ENCODE measurements at places on chromosomes 12 and 14.

DNA sequence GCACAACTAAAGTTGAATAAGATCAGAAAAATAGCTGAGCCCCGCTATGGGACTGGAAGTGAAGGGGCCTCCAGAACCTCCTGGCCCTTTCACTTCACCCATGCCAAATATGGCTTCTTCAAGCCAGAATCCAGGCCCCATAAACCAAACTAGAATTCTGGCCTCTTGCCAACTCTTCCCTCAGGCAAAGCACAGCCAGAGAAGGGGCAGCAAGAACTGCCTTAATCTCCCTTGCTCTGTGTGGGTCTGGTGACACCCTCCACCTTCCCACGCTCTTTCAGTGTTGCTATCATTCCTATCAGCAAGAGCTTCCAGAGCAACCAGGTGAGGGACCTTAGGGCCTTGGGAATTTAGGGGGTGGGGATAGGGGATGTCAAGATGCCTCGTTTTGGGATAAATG lies 3.1 kb upstream of the PNMA1 start:
- DNase-seq: no peak

DNA sequence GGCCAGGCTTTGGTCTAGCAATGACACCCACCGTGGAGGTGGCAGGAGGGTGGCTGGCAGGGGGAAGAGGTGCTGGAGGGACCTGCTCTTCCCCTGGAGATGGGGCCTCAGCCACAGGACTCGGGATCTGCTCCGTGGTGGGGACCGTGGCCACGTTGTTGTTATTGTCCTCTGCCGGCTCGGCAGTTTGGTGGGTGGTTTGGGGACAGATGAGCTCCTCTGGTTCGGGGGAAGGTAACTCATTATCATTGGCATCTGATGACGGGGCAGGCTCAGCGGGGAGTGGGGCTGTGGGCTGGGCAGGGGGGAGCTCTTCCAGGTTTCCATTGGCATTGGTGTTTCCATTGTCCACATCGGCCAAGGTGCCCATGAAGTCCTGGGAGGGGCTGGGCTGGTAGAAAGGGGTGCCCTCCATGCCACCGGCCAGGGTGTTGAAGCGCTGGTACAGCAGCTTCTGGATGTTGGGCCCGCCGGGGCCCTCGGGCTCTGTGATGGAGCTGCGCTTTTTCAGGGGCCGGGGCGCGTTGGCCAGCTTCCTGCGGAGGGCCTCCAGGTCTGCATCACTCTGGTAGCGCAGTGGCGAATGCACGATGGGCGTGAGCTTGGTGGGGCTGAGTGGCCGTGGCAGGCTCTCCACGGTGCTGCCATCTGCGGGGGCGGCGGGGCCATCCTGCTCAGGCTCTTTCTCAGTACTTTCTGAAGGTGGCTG lies 24.3 kb downstream of the ZFYVE21 start:
- DNase-seq: no peak

GRCh38 chr14:52769887-52770286 lies 21.5 kb downstream of the GNPNAT1 start:
- no peak for DNase-seq

DNA sequence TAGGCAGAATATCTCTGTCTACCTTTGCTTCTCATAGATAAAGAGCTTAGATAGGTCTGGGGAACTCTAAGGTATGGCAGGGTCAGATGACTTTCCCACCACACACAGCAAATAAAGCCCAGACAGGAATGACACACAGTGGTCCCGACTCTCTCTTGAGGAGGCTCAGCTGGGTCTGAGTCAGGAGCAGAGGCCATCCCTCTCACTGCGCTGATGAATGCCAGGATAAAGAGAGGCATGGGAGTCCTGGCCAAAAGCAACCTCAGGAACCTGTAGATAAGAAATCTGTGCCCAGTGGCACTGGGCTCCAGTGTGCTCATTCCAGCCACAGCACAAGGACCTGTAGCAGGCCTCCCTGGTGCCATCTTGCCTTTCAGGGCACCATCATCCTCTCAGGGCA lies 129.4 kb upstream of the PARP11 start:
- no peak for DNase-seq

DNA sequence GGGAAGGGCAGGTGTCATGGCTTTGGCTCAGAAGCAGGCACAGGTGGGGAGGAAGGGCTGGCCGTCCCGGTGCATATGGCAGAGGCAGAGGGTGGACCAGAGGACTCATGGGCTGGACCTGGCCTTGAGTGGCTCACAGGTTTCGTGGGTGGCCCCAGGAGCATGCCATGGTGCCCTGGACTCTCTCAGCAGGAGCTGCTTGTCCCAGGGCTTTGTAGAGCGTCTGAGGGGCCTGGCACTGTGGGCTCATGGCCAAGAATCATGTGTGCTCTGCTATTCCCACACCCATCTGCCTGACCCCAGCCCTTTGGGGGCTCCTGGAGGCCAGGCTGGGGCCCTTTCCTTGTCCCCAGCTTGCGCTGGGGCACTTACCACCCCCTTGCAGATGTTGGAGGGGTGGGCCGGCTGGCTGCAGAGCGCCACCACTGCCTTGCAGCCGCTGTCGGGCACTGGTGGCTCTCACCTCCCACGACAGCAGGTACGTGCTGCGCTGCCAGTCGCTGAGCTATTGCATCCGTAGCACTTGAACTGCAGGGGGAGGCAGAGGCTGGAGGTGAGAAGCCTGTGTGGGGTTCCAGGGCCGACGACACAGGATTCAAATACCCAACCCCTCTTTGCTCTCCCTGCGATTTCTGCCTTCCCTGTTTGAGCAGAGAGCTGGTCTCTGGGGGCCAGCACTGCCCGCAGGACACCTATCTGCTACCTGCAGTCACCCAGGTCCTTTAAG lies 187.4 kb upstream of the PRMT8 start:
- DNase-seq: no peak

- DNase-seq: no peak
These were observed 5.9 kb downstream of the GNPTAB start for GRCh38 chr12:101824831-101825230.

- no peak for DNase-seq
These were observed 82.0 kb upstream of the RASSF8 start for GRCh38 chr12:25876383-25877045.

DNA sequence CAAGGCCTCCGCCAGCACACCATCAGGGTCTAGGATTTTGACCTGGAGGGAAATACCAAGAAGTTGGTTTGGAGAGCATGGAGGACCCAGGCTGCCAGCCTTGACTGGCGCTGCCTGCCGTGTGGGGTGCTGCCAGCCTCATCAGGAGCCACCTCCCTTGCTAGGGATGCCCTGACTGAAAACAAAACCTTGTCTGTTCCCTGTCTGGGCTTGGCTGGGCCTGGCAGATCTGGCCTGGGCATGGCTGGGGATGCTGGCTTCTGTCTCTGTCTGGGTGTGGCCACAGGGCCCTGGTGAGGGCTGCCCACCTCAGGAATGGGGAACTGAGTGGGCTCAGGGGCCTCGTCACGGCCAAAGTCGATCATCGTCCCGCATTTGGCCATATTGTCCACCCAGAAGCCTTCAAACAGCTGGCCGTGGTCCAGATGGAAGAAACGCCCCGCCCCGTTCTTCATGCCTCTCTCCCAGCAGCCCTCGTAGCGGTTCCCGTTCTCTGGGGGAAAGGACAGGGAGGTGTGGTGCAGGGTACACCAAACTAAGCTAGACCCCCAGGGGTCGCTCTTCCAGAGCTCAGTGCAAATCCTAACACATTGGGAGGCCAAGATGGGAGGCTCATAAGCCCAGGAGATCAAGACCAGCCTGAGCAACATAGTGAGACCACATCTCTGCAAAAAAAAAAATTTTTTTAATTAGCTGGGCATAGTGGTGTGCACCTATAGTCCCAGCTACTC lies 16.5 kb downstream of the MORN3 start:
- no peak for DNase-seq

DNA sequence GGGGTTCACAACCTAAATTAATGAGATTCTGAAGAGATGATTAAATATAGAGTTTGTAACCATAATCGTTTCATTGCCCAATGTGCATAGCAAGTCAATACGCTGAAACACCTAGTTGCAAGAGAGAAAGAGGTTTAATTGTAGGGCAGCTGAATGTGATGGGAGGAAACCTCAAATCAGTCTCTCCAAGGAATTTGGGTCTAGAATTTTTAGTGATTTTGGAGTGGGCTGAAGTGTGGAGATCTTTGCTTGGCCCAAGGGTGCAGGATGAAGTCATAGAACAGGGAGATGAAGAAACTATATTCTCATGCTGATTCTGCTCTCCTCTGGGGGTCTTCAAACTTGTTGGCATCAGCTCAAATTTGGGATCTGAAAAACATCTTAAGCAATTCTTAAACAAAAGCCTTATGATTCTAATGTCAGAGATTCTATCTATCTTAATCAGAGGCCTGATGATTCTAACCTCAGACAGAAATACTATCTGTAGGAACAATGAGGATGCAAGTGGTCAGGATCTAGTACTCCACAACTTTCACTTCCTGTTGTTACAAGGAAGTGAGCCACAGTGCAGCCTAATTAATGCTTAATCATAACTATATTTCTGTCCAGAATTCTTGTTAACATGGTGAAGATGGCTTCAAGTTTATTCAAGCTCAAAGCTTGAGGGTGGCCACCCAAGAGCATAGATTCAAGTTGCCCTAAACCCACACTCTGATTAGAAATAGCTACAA lies 80.2 kb upstream of the FUT8 start:
- DNase-seq: no peak

DNA sequence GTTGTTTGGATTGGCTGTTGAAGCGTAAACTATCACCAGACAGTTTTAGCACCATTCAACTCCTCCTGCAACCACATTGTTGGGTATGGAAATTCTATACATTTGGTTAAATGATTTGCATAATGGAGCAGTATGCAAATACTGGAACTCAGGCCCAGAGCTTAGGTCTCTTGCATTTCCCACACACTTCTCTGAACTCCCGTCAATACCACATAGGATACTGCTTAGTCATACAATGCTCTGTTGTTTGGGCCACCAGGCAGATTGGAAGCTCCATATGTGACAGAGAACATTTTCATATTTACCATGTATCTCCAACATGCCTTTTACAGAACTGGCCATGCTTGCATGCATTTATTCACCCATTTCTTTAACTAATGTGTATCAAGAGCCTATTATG lies 78.0 kb downstream of the IFNG start:
- DNase-seq: no peak

GRCh38 chr12:51390457-51390856 lies 749 bp downstream of the GALNT6 start:
- DNase-seq: no peak

All from activated CD4-positive, CD25-positive, alpha-beta regulatory T cell (primary cell).